AG04449 (cell line): ENCODE measurements at places on chromosomes 7 and 10.
A peak's percentile ranks its signal among the peaks of the same experiment; 100 is the strongest.

- DNase-seq: no peak
Observed at GRCh38 chr10:112948196-112948595, 1.9 kb upstream of the TCF7L2 start.

- DNase-seq: peak; percentile 45
Observed at GRCh38 chr10:126215746-126216631, 172.3 kb downstream of the ADAM12 start.

- no peak for DNase-seq
Observed at GRCh38 chr10:121994429-121994941, 5.5 kb downstream of the TACC2 start.

DNA sequence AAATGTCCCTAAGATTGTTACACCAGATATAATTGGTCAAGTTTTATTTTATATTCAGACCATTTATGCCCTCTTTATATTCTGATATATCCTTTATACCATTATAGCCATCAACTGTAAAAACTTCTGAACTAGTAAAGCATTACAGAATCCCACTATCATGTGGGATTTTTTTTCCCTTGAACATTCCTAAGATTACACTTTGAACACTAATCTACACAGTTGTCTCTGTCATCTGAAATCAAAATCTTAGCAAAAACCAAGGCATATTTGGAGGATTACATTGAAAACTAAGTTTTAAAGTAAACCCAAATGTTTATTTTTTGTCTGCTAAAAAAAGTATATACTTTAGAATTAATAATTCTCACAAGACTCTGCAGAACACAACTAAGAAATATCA is 116.2 kb upstream of the GPR22 start:
- DNase-seq: peak; percentile 14

- DNase-seq: no peak
Observed at GRCh38 chr10:88858491-88858890, 6.8 kb upstream of the ANKRD22 start.

- no peak for DNase-seq
Observed at GRCh38 chr7:88347517-88347916, 40.8 kb upstream of the STEAP4 start.

DNA sequence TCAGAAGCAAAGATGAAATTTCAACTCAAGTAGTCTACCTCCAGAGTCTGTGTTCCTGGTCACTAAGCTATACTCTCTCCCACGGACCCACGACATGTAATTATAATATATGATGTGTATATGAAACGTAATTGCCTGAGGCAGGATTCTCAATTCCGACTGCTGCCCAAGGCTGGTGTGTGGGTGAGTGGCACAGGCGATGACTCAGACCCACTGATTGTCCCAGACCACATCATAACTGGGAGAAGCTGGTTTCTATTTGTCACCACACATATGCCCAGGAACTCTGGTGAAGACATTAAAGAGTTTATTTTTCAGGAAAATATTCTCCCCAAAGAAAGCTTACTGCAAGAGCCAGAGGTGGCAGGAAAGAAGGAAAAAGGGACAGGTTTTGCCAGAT is 219.3 kb downstream of the JAZF1 start:
- DNase-seq: peak; percentile 12
